Activated T-helper 17 cell treated with anti-CD3 and anti-CD28 coated beads, Interleukin-2, amount 50 U/mL, for 72 hours (primary cell): ENCODE measurements at places on chromosomes 5 and 9.

GRCh38 chr9:21782205-21782604 lies 20.2 kb upstream of the MTAP start:
- no peak overlapping the region for H3K4me3 ChIP-seq
- no peak overlapping the region for H3K27ac ChIP-seq
- no peak for ATAC-seq
- no peaks in the 10 kb centered on the region for H3K27me3 ChIP-seq

- no peaks in the 10 kb centered on the region for H3K4me1 ChIP-seq
- peak overlapping the region; percentile 41 for H3K4me3 ChIP-seq
- no peaks in the 10 kb centered on the region for H3K36me3 ChIP-seq
These were observed 882 bp downstream of the CERCAM start for GRCh38 chr9:128421482-128421996.

- H3K27me3 ChIP-seq: peaks cover 16% of the 10 kb centered on the region
- H3K27ac ChIP-seq: no peak overlapping the region
- no peak overlapping the region for H3K4me3 ChIP-seq
- no peak for ATAC-seq
- no peaks in the 10 kb centered on the region for H3K4me1 ChIP-seq
- H3K36me3 ChIP-seq: no peaks in the 10 kb centered on the region
These were observed 194.7 kb downstream of the MED10 start for GRCh38 chr5:6183391-6184390.

- no peaks in the 10 kb centered on the region for H3K36me3 ChIP-seq
- ATAC-seq: no peak
- no peak overlapping the region for H3K27ac ChIP-seq
- no peak overlapping the region for H3K4me3 ChIP-seq
These were observed 63.5 kb downstream of the C9orf50 start for GRCh38 chr9:129557192-129558036.
